NCI-H526 treated with DMSO at 0.1 percent for 48 hours (cell line): ENCODE measurements at places on chromosomes 5 and 9.

DNA sequence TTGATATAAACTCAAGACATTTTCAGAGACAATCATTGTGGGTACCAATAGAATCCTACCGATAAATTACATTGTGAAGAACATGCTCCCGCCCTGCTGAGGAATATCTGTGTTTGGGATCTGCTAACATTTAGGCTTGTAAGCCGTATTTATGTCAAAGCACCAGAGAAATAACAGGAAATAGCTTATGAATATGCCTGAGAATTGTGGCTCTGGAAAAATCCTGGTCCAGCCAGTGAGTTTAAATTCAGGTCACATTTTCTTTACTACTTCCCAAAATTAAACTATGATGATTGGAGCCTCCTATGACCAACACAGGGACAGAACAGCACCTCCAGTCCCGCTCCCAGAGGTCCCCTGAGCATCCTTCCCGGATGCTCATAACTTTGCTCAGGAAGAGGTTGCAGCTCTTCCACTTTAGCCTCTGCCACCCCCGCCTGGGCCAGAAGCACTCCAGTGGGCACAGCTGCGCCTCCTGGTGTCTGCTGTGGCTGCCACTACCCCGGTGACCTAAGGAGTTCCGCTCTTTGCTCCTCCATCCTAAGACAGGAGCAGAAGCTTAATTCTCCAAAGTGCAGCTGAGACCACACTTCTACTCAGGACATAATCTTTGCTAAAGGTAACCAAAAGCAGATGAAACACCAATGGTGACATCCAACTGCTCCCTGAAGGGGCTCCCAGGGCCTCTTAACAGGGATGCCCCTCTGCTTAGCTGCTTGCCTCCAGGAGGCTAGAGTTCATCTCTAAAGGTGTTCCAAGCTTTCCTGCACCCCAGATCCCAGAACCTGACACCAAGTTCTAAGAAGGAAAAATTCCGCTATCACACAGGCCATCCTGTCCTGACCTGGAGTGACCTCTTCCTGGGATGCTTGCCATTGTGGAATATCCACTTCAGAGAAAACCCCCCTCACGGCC is 58.8 kb downstream of the SLC1A1 start:
- DNase-seq: no peak

DNA sequence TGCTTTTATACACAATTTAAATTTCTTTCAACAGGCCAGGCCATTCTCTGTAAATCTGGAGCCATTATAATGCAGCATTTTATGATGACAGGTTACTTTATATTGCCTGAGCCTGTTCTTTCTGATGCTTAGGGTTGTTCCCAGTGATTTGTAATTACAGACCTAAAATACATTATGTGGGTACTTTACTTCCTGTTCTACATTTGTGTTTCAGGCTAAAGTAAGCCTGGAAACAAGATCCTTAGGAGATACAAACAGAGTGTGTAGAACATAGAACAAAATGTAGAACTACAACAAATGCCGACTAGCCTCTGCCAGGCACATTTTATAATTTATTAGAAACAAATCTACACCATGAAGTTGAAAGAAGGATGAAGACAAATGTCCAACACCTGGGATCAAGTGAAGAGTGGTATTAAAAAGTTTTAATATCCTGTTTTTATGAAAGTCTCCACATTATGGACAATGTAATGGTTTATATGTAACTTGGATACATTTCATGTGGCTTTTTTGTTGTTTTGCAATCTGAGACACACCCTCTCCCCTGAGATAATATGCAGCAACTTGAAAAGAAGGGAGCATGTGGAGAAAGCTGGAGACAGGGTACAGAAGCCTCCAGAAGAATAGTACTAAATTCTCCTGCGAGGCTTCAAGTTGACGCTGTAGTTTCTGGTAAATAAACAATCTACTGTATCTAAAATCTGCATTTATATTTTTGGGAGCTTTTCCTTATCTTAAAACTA is 46.9 kb downstream of the VCAN start:
- no peak for DNase-seq

DNA sequence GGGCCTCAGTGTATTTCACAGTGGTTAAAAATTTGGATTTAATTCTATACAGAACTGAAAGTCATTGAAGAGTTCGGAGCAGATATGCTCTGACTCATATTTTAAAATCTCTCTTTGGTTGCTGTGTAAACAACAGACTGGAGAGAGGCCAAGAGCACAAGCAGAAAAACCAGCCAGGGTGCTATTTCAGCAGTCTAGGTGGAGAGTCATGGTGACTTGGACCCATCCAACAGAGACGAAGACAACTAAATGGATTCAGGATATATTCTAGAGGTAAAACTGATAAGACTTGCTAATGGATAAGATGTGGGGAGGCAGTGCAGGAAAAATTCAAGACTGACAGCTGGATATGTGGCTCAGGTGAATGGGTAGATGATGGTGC is 168.9 kb downstream of the MAPKAP1 start:
- DNase-seq: no peak

DNA sequence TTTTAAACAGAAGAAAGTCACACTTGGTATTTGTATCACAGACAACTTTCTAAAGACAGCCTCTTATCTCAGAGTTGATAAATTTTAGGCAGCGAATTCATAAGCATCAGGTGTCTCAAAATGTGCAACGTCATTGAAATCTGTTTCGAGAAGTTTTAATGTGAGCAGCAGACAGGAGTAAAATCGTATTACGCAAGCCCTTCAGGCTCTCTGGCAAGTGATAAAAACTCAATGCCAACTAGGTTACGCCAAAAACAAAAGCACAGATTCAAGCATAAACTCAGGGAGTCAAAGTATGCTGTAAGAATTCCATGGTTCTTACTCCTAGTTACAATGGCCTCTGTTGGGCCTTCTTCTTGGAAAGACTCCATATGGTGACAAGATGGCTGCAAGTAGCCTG is 244.7 kb downstream of the SEMA5A start:
- no peak for DNase-seq

DNA sequence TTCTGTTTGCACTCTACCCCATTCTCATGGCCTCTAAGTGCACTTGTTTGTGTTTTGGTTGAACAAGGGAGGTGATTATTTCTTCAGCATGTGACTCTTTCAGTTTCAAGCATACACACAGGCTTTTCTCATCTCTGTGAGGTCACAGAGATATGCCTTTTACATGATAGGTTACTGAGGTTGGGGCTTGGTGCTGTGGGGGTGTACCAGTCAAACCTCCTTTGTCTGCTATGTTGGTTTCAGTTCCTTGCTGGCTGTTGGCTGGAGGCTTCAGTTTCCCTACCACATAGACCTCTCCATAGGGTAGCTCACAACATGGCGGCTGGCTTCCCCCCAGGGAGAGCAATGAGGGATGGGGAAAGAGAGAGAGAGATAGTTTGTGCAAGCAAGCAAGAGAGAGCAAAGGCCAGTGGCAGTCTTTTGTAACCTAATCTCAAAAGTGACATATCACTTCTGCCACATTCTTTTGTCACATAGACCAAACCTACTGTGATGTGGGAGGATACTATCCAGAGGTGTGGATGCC is 96.7 kb upstream of the SEMA6A start:
- no peak for DNase-seq

GRCh38 chr9:134966270-134966669 is 48.6 kb upstream of the FCN1 start:
- DNase-seq: no peak

- no peak for DNase-seq
Measured at GRCh38 chr9:100739666-100740065, 161.8 kb downstream of the CAVIN4 start.

GRCh38 chr9:92895812-92896436 is 18.1 kb upstream of the ZNF484 start:
- no peak for DNase-seq
